Muscle of arm (tissue), 14 donors: ENCODE measurements at places on chromosomes 7 and 10.

- DNase-seq, result no peak
Observed at GRCh38 chr7:141562972-141563371, 11.8 kb downstream of the AGK start.

DNA sequence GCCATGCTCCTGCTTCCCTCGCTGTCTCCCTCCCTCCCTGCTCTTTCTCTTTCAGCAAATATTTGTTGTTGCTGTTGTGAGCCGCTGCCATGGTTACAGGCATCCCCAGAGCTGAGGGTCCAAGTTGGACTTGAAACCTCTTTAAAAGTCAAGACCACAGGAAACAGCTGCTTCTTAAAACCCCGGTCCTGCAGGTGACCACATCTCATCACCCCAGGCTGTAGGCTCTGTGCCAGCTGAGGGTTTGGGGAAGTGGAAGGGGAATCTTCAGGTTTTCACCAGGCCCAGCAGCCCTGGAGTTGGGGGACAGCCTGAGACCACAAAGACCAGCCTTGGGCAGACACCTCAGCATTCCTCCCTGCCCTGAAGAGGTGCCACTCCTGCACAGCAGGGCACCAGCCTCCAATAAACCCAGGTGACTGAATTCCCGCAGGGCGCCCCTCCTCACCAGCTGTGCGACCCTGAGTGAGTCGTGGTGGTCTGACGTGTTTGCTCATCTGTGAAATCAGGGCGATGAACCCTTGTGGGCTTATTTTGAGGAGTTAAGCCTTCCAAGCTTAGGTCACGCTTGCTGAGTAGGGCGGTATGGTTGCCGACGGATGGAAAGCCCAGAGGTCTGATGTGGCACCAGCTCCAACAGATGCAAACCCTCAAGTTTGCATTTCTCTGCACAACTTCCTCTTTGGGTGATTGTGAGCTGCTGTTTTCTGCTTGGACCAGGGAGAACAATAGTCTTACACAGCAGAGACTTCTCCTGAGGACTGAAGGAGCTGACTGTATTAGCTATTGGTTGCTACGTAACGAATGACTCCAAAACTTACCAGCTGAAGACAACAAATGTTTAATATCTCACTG, 24.8 kb downstream of the NPTX2 start:
- peak; percentile 64 for DNase-seq

DNA sequence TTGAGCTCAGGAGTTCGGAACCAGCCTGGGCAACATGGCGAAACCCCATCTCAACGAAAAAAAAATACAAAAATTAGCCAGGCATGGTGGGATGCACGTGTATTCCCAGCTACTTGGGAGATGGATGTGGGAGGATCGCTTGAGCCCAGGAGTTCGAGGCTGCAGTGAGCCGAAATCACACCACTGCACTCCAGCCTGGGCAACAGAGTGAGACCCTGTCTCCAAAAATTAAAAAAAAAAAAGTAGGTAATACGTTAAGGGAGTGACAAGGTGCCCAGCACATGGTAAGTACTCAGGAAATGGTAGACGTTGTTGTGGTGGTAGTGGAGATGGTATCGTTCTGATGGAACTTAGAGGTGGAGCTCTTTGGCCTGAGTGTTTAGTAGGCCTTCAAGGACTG, 41.0 kb upstream of the XPNPEP1 start:
- DNase-seq, result no peak

GRCh38 chr10:75103881-75104686, 7.4 kb upstream of the SAMD8 start:
- DNase-seq, result no peak

GRCh38 chr7:81973117-81973516, 203.3 kb upstream of the HGF start:
- DNase-seq, result no peak

GRCh38 chr10:107880185-107880584, 715.7 kb upstream of the SORCS1 start:
- no peak for DNase-seq

- no peak for DNase-seq
Observed at GRCh38 chr10:84160663-84161362, 12.8 kb upstream of the GPR15LG start.

- DNase-seq, result no peak
Observed at GRCh38 chr10:83274088-83274487, 865.2 kb upstream of the GHITM start.

DNA sequence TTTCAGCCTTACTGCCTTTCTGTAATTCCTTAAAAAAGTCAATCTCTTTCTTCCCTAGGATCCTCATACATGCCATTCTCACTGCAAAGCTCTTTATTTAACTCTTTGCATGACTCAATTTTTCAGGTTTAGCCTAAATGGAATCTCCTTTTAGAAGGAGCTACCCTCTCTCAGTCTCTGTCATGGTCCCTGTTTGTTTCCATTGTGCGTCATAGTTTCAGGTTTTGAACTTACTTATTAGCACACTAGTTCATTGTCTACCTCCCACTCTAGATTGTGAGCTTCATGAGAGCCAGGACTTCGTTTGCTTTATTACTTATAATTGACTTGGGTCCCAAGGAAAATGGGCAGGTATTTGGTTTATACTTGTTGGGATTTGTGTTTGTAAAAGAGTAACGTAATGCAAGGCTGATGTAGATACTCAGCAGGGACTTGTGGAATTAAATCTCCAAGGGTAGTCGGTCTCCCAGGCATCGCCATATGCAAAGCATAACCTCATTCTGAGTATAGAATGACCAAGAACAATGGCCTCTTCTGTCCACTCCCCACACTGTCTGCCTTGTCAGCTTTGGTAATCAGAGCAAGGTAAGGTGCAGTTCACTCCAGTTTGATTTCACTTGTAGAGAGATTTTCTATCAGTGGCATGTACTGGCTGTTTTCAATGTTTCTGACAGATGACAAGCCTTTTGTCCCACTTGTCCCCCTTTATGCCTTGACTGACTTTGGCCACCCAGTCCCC, 252.0 kb downstream of the SORCS3 start:
- DNase-seq, result no peak

GRCh38 chr7:22578007-22578733, 78.2 kb upstream of the STEAP1B start:
- DNase-seq, result no peak

GRCh38 chr7:142334236-142334635, 76.4 kb upstream of the PRSS58 start:
- no peak for DNase-seq

GRCh38 chr7:78703391-78703790, 750.1 kb downstream of the MAGI2 start:
- no peak for DNase-seq

DNA sequence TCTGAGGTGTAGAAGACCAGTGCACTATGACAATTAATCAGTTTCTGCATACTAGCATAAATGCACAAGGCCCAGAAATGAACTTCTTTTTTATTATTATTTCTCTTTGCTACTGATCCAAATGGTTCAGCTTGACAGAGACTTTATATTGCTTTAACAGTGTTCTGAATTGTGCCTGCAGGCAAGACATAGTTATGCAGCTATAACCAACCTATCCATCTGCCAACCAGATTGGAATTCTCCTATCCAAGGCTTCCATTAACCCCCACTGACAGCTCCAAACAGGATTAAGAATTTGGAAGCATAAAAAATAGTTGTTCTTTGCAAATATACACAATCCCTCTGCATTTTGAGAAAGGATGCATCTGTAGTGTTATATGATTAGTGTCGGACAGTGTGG, 98.2 kb downstream of the BTRC start:
- no peak for DNase-seq

GRCh38 chr7:46485481-46486065, 564.5 kb upstream of the IGFBP3 start:
- no peak for DNase-seq

- DNase-seq, result no peak
Observed at GRCh38 chr10:48384699-48384982, 78.2 kb downstream of the MAPK8 start.

DNA sequence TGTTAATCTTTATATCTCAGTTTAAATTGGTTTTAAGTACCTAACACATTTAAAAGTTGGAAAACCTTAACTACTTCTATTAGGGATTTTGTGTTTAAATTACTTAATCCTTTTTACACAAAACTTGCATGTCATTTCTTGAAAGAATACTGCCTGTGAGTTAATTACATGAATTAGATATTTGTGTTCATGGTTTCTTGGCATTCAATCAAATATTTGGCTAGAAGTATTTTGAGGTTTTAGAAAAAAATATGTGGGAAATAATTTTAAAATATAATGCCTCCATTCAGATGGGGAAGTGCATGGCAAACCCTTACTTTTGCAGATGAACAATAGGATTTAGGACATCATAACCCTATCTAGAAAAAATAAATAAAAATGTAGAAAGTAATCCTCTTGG, 186.5 kb upstream of the SEMA3E start:
- DNase-seq, result no peak

DNA sequence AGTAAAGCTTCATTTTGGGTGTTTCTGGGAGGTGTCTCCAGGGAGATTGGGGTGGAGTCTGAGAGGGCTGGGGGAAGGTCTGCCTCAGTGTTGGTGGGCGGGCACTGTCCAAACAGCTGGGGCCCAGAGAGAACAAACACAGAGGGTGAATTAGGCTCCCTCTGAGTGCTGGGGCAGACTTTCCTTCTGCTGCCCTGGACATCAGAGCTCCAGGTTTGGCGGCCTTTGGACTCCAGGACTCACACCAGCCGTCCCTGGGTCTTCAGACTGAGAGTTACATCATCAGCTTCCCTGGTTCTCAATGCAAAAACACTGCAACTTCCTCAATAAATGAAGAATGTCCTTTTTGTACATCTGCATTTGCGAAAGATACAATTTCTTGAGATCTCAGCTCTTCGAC, 427.4 kb downstream of the PTPRN2 start:
- DNase-seq, result no peak

- no peak for DNase-seq
Observed at GRCh38 chr7:19051767-19052375, 65.6 kb downstream of the TWIST1 start.
